ENCODE measurements at places on chromosomes 11 and 22.

GRCh38 chr22:38699143-38699542 is 1.6 kb downstream of the JOSD1 start:
- DNase-seq = no peak

- no peak for DNase-seq
Measured at GRCh38 chr11:18320617-18321016, 1.3 kb downstream of the HPS5 start.

DNA sequence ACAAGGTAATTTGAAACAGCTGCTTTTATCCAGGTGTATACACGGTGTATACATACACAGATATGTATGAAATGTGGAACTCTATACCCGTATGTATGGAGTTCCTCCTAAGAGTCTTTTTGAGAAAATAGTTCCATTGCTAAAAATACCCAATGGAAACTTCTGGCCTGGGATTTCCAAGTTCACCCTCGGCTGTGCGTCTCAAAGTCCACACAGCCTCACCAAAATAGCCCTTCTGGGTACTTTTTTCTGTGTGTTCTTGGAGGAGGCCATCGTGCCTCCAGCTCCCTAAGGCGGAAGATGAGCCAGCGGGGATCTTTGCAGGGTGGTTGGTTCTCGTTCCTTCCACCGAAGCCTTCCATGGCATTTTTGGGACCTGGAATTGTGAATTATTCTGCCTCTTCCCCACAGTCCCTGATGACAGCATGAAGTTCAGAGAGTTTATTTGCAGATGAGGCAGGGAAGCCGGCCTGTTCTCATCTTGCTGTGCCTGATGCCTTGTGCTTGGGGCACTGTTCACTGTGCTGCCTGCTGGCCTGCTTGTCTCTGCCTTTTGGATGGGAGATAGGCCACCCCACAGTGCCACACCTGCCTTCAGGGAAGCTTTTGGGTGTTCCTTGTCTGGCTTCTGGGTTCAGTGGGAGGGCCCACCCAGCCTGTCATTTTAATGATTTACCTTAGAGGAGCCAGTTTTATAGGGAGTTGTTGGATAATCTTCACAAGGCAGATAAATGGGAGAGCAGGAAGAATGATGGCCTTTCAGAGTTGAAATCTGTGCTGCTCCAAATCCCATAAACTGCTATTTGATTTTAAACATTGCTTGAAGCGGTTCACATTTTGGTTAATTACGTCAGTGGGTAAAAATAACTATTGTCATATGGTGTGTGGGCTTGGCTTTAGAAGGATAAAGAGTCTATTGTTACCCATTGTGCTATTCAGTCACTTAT is 112.7 kb upstream of the OR4B1 start:
- no peak for DNase-seq

- DNase-seq = no peak
Measured at GRCh38 chr22:46657996-46658947, 38.1 kb downstream of the GRAMD4 start.

GRCh38 chr11:83976086-83976485 is 689.9 kb upstream of the CCDC90B start:
- no peak for DNase-seq

DNA sequence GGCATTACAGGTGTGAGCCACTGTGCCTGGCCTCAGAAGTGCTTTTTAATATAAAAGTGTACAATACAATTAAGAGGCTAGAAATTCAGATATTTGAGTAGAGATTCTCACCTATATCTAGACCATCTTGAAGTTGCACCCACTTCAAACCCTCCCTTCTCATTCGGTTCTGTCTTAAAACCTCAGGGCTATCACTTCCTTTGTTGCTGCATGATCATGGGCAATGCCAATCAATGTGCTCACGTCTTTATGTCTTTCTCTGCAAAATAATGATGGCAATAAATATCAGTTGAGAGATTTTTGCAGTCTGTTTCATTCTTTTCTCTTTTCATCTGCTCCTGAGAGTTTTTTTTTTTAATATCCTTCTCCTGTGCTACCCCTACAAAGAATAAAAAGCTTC is 9.3 kb upstream of the NUP160 start:
- DNase-seq = no peak

DNA sequence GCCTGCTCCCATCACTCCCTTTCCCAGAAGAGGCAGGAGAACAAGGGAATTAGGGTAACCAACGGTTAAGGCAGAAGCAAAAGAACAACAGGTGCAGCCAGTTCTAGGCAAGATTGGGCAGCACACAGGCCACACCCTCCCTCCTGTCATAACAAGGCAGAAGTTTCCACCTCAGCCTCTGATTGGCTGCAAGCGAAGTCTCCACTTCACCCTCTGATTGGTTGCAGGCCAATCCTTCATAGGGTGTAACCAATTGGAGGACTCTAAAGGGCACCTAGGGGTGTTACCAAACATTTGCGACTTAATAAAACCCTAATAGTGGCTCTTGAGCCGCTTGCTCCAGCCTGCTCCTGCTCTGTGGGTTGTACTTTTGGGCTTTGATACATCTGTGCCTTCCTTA is 153.8 kb downstream of the CACNA1I start:
- no peak for DNase-seq

DNA sequence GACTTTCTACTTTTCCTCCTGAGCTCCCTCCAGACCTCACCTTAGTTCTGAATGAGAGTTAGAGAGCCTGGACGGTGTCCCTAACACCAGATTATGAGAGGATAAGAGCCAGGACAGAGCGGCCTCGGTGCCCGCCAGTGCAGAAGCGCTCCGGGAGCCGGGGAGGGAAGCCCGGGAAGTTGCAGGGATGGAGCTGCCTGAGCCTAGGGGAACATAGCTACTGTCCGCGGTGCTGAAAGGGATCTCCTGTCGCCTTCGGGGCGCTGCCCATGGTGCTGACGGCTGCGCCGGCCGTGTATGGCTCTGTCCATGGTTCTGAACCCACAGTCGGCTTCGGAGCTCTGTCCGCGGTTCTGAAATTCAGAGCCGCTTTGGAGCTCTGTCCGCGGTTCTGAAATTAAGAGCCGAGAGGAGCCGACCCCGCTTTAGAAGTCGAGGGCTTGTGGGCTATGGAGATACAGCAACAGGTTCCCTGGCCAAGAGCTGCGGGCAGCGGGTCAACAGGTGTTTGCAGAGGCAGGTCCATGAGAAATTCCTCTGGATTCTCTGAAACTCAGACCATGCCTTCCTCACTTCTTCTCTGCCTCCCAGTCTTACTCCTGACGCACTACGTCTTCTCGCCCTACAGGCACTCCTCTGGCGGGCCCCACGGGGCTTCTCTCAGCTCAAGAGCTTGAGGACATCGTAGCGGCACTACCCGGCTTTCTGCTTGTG is 814 bp downstream of the NPAS4 start:
- DNase-seq = peak; percentile 26

DNA sequence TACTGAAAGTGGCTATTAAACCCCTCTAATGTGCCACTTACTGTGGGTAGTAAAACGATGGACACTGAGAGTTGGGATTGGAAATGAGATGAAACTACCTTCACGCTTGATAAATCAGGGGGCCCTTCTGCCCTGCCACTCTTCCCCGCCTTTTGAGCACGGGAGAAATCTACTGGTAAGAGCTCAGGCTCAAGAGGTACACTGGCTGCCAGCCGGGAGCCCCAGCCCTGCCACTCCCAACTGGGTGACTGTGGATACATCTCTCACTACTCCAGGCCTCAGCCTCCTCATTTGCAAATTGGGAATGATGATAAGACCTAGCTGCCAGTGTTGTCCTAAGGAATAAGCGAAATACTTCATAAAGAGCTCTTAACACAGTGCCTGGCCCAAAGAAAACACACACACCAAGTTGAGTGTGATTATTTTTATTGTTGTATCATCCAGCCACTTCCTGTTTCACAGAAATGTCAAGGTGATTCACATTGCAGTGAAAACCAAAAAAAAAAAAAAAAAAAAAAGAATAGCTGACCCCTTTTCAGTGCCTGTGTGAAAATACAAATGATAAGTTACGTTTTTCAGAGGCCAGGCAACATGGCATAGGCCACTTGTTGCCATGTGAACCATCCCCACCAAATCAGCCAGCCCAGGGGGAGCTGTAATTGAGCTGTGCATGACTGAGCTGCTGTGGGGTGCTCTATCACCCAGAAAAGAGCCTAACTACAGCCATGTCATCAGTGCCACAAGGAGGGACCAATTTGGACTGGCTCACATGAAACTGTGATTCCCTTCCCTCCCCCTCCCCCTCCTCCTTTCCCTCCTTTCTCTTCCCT is 4.4 kb upstream of the ZNRD2 start:
- DNase-seq = no peak

DNA sequence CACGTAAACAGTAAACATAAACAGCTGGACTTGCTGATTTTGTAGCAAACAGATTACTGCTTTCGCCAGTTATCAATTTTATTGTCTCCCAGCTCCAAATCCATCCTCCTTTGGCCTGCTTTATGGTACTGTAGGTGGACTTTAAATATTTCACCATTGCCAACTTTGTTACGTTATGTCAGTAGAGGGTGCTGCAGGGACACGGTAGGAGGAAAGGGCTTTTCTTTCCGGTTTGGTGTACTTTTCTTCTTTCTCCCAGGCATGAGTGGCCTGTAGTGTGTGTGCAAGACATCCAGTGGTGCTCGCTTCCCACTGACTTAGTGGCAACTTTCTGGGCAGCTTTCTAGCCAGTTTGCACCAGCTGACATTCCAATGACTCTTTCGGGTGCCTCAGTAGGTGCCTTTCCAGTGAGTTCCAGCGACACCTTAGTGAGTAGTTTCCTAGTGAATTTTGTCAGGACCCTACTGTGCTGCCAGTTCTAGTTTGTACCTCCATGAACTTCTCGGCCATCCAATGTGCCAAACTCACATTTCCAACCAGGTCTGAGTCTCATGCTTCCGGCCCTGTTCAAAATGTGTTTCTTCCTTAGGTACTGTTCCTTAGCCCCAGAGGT is 267.6 kb upstream of the TENM4 start:
- peak; percentile 11 for DNase-seq

DNA sequence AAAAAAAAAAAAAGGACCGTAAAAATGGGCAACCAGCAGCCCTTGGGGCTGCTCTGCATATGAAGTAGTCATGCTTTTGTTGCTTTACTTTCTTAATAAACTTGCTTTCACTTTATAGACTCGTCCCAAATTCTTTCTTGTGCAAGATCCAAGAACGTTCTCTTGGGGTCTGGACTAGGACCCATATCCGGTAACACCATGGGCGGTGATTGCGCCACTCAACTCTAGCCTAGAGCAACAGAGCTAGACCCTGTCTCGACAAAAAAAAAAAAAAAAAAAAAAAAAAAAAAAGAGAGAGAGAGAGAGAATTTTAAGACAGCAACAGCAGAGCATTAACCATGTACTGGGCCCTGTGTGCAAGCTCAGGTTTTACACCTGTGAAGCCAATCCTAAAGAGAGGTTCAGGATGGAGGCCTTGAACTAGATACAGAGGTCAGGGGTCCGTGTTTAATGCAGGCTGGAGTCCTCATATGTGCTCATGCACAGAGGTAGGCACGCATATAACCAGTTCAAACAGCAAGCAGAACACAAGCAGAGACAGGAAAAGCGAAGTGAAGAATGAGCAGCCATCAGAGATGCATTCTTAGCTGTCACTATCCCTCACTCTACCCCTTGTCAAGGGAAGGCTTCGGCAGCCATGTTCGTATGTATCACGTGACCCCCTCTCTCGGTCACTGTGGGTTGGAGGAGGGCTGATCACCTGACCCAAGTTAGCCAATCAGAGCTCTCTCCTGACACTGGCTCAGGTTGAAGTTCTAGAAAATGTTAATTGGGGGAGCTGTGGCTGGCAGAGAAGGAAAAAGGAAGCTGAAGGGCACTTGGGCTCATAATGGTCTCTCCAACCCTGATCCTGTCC is 16.7 kb upstream of the SYT12 start:
- no peak for DNase-seq

DNA sequence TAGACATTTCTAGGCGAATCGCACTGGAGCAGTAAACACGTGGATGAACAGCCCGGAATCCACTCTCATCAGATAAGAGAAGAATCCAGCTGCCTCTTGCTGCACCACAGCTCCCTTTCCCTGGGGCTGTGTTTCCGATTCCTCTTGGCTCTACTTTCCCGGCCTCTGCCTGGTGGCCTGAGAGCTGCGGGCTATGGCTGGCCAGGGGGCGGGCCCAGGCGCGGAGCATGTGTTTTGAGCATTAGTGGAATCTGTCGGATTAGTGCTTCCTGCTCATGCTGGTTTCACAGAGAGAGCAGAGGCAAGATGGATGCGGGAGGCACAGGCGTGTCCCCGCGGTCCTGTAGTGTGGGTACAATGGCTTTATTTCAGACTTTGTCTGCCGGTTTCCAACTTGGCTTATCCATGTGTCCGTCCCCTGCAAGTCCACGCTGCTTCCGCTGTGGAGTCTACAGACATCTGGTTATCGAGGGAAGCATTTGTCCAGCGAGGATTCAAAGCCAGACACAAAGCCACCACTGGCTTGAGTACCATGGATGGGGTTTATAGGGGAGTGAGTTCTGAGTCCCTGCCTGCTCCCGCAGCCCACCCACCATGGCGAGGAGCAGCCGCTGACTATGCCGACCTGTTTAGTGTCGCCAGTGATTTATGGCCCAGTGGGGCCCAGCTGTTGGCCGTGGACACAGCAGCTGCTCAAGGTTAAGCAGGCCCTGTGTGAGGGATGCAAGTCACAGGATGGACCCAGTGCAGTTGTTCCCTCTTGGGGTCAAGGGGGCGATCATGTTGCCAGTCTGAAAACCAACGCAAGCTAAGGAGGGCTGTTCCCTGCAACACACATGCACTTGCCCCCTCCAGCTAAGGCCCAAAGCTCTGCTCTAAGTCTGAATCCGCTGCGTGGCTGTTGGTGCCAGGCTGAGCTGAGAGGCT is 43.3 kb upstream of the EP300 start:
- DNase-seq = peak; percentile 36

DNA sequence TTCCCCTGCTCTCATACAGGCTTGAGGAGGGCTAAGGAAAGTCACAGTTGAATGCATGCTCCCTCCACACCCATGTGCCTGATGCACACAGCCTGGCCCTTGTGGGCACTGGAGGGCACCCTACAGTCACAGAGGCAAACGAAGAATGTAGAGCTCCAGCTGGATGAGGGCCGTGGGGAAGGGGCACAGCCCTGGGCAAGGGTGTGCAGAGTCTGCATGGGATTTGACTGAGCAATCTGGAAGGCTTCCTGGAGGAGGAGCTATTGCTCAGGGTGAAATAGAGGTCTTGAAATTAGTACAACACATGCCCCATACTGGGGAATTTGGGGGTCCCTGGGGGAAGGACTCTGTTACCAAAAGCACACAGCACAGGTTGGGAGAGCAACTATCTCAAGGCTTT is 64.0 kb downstream of the KCNQ1 start:
- DNase-seq = no peak

- peak; percentile 77 for DNase-seq
Measured at GRCh38 chr22:41217553-41218157, 12.5 kb downstream of the L3MBTL2 start.

GRCh38 chr22:33070600-33070999 is 12.4 kb upstream of the SYN3 start:
- no peak for DNase-seq

GRCh38 chr22:22215659-22216449 is 28.7 kb upstream of the VPREB1 start:
- no peak for DNase-seq

GRCh38 chr22:42433754-42434682 is 1.8 kb upstream of the NFAM1 start:
- DNase-seq = no peak

GRCh38 chr11:134639586-134640330 is 227.7 kb upstream of the B3GAT1 start:
- DNase-seq = no peak

All from GM04503 (cell line).